ENCODE measurements at places on chromosomes 7 and 10.

DNA sequence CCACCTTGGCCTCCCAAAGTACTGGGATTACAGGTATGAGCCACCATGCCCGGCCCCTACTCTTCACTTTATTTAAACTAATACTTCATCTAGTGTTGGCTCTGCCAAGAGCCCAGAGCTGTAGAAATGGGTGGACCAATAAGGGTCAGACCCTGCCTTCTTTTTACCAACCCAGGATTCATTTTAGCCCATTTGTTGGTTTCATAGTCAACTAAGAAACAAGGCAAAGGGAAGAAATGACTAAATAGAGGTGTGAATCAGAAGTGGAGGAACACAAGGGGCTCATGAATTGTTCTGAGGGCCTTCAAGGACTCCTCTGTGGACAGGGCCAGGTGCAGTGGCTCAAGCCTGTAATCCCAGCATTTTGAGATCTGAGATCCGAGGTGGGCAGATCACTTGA, 1.1 kb downstream of the ANKRD2 start:
- no peak for DNase-seq

DNA sequence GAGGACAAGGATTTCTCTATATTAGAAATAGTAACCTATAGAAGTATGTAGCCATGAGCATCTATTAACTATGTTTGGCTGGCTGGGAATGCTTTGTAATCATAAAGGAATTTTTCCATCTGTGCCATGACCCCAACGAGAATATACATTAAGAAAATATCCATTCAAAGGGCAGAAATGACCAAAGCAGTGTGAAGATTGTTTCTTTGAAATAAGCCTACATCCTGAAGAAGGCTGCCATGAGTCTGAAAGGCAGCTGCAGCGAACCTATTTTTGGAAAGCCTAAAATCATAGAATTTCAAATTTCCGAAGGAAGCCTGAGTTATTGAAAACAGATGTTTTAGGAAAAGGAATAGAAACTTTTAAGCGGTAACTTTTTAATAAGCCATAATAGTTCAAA, 244.2 kb upstream of the FOXK1 start:
- no peak for DNase-seq

DNA sequence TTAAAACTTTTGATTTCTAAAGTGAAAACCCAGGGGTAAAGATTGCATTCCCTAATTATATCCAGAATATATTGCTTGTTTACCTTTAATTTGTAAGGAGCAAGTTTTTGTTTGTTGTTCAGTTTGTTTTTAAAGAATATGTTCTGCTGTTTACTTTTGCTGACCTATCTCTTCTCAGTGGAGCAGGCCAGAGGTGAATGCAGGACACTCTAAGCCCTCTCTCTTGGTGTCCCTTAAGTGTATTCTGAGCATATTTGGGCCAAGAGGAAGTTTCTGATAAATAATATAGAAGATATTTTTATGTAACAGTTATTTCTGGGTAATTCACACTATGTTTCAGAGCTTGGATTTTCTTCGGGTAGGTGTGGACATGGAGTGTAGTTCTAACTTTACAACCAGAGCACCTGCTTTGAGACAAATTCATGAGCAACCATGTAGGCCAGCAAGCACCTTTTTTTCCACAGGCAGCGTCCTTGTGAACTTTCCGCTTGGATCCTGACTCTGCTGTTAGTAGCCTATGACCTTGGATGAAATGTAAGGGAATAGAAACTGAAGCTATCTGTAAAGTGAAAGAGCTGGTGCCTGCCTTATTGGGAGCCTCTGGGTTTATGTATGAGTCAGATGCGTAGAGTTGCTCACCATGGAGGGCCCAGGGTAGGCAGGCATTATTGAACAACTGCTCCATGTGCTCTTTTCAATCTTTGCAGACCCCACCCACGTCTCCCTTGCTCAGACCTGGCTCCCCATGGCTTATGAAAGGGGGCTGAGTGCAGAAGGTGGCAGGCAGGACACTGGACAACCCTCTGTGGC, 16.1 kb downstream of the OGDH start:
- DNase-seq, result no peak

GRCh38 chr7:154541606-154542005, 461.3 kb downstream of the PAXIP1 start:
- no peak for DNase-seq

- DNase-seq, result no peak
These were observed 15.3 kb downstream of the CCDC7 start for GRCh38 chr10:32461203-32461602.

GRCh38 chr7:64628192-64628591, 37.7 kb upstream of the ZNF107 start:
- DNase-seq, result no peak

DNA sequence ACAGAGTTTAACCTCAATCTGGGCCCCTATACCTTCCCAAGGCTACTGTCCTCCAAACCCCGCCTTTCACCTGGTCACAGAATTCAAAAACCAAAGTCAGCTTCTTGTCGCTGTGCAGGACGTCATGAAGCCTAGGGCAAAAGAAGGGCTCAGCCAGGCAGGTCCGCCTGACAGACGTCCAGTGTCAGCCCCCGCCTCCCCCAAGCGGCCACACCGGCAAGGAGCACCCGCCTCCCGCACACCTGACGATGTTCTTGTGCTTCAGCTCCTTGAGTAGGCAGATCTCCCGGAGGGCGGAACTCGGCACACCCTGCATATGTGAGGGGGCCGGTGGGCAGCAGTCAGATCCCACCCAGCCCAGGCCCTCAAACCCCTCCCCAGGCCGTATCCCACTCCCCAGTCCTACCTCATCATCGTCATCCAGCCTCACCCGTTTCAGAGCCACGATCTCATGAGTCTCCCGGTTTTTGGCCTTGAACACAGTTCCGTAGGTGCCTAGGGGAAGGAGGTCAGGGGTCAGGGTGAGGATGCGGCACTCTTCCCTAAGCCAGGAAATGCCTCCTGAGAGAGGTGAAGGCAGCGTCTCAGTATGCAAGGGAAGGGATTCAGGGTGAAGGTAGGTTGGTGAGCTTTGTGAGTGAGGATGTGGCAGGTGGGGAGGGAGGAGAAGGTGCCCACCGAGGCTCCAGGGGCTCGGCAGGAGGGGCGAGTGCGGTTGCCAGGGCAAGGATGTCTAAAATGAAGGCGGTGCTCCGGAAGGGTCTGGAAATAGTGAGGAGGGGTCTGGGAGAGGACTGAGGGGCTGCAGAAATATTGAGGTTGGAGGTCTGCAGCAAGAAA, 811 bp downstream of the CDK5 start:
- no peak for DNase-seq

GRCh38 chr10:1110674-1111119, 54.5 kb downstream of the WDR37 start:
- no peak for DNase-seq

DNA sequence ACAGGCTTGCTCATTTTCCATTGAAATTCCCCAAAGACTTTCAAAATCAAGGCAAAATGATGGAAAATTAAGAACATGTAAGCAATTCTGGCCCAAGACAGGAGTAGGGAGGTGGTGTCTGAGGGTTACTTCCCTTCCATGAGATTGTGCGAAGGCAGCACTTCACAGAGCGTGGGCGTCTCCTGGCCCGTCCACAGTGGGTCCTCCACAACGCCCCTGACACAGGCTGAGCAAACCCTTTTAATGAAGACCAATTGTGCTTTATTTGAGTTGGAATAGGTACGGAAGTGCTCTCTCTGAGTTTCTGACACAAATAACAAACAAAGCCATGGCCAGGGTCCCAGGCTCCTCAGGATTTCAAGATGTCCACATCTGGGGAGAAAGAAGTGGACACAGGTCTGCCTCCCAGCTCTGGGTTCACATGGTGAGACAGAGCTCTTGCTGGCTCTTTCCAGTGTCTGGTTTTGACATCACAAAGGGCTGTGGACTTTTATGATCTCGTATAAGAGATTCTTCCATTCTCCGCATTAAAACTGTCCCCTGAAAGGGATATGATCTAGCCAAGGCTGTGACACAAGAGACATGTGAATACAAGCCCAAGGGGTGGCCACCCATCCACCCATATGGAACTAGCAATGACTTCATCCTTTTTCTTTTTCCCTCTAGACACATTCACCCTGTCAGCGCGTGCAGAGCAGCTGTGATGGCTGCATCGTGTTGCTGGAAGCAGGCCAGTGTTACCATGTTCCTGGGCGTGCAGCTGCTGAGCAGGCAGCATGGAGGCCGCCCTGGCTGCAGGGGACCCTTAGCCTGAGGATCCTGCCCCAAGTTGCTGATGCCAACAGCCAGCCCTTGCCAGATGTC, 145.6 kb downstream of the ADAM12 start:
- peak; percentile 87 for DNase-seq

DNA sequence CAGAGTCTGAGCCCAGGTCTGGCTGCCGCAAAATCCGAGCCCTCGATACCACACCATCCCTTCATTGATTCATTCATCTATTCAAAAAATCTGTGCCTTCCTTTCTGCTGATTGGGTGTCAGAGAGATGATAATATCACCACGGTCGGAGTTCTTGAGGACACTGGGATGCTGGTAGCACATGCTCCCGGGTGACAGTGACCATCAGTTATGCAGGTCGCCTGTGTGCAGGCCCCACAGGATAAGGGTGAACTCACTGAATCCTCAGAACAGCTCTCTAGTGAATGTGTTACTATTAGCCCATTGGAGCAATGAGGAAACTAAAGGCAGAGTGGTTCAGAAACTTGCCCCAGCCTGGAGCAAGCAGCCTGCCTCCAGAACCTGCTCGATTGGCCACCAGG, 145.1 kb downstream of the SLIT1 start:
- no peak for DNase-seq

DNA sequence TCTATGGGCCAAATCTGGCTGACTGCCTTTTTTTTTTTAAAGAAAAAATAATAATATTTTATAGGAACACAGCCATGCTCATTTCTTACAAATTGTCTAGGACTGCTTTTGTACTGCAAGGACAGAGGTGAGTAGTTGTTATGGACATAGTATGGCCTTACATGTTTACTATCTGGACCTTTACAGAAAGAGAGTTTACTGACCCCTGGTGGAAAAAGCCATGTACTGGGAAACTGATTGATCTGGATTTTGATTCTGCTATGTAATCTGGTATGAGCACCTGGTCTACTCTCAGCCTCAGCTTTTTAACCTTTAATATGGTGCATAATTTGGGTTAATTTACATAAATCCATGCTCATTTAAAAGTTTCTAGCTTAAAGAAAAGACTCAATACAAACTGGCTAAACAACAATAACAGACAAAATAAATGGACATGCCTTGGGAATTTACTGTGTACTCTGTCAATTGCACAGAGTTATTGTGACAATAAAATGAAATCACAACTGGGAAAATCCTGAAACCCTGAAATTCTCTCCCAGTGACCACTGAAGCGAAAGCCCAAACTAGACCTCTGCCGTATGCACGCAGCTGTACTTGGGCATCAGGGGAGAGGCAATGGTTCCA, 260.7 kb downstream of the BMPER start:
- no peak for DNase-seq
